ENCODE measurements at places on chromosomes 13 and 19.
A peak's percentile ranks its signal among the peaks of the same experiment; 100 is the strongest.

- peaks cover 15% of the 10 kb centered on the region for H3K4me1 ChIP-seq
- no peak for DNase-seq
- H3K36me3 ChIP-seq = peaks cover 10% of the 10 kb centered on the region
- no peak overlapping the region for H3K27ac ChIP-seq
- no peak overlapping the region for H3K4me3 ChIP-seq
These were observed 2.9 kb upstream of the ZNF304 start for GRCh38 chr19:57348136-57348535.

- H3K36me3 ChIP-seq = no peaks in the 10 kb centered on the region
- H3K4me1 ChIP-seq = peaks cover 5% of the 10 kb centered on the region
- H3K27ac ChIP-seq = no peak overlapping the region
- DNase-seq = no peak
These were observed 188.1 kb downstream of the NHLRC3 start for GRCh38 chr13:39226359-39226758.

GRCh38 chr19:43720936-43721335 is 5.1 kb downstream of the IRGC start:
- H3K36me3 ChIP-seq = no peaks in the 10 kb centered on the region
- DNase-seq = no peak
- no peaks in the 10 kb centered on the region for H3K27me3 ChIP-seq
- no peak overlapping the region for H3K27ac ChIP-seq
- H3K4me3 ChIP-seq = no peak overlapping the region

GRCh38 chr19:53538378-53539109 is 599 bp downstream of the ZNF331 start:
- no peak for DNase-seq
- H3K4me1 ChIP-seq = no peaks in the 10 kb centered on the region
- H3K27ac ChIP-seq = peak overlapping the region; percentile 78
- H3K4me3 ChIP-seq = peak overlapping the region; percentile 89

GRCh38 chr19:40639638-40639982 is 38.4 kb downstream of the LTBP4 start:
- H3K36me3 ChIP-seq = no peaks in the 10 kb centered on the region
- peaks cover under 1% of the 10 kb centered on the region for H3K4me1 ChIP-seq
- H3K4me3 ChIP-seq = no peak overlapping the region
- DNase-seq = no peak
- no peaks in the 10 kb centered on the region for H3K27me3 ChIP-seq

DNA sequence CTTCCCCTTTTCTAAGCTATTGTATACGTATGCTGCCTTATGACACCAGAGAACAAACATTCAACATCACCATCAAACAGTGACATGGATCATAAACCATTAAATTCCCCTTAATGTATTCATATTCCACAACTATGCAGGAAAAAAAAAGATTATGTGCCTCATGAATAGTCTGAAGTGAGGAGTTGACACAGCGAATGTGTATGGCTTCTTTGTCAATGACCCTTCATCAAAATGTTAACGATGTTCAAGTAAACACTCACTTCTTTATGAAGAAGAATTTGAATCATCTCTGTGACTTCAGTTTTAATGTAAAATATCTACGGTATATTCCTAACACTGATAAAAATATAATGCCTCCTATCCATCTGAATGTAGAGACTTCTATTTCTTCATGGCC is 44.6 kb downstream of the SMAD9 start:
- no peaks in the 10 kb centered on the region for H3K27me3 ChIP-seq
- H3K36me3 ChIP-seq = no peaks in the 10 kb centered on the region
- H3K27ac ChIP-seq = no peak overlapping the region
- H3K4me3 ChIP-seq = no peak overlapping the region
- H3K4me1 ChIP-seq = peaks cover 2% of the 10 kb centered on the region
- no peak for DNase-seq

DNA sequence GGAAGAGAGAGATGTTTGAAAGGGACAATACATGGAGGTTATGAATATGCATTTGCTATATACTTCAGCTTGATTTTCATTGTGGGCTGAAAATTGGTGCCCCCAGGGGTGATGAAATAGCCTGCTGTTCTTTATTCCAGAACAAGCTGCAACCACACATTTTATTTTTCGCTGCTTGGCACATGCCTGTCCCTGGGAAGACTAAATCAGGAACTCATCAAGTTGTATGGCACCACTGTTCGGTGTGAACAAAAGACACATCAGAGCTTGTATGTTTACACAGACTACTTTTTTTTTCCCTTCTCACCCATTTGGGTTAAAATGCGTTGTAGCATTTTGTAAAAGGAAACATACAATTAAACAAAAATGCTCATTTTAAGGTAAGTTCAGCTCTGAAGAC is 230.7 kb downstream of the NALCN start:
- H3K36me3 ChIP-seq = no peaks in the 10 kb centered on the region
- H3K4me1 ChIP-seq = no peaks in the 10 kb centered on the region
- no peak overlapping the region for H3K27ac ChIP-seq
- no peak for DNase-seq

- no peak for DNase-seq
- H3K36me3 ChIP-seq = no peaks in the 10 kb centered on the region
- H3K27ac ChIP-seq = no peak overlapping the region
- H3K27me3 ChIP-seq = no peaks in the 10 kb centered on the region
These were observed 64.8 kb upstream of the KCTD15 start for GRCh38 chr19:33731881-33732280.
